Kidney epithelial cell (primary cell): ENCODE measurements at places on chromosomes 1 and 21. TPM values are rescaled to one million over a fixed set of nuclear protein-coding genes. Genes with fewer than 3 reads are reported as not detected.

DNA sequence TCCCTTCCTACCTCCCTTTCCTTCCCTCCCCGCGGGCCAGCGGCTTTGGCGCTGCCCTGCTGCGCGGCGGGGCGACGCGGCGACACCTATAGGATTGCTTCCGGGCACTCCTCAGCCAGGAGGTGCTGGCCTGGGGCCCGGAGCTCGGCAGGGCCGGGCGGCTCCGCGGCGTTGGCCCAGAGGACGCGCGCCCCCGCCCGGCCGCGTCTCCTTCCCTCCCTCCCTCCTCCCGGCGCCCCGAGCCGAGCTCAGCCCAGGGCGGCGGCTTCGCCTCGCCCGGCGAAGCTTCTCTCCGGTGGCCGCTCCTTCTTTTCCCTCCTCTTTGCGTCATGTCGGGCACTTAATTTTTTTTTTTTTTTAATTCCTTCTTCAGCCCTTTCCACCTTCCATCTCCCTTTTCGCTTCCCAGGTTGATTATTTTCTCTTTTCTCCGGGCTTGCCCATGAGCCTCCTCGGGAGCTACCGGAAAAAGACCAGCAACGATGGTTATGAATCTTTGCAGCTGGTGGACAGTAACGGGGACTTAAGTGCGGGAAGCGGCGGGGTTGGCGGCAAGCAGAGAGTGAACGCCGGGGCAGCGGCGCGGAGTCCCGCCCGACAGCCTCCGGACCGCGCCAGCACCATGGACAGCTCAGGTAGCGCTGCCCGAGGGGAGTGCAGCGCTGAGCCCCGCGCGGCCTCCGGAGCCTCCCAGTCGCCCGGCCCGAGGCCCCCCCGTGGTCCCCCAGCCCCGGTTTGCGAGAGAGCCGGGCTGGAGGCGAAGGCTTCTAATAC, at the start of gene DNAJC6:
Gene DNAJC6 (plus strand): TSS at position 240 of the 774 bp plus-strand sequence. CDS start 203 bp downstream, at position 443.
- no peak for DNase-seq

DNA sequence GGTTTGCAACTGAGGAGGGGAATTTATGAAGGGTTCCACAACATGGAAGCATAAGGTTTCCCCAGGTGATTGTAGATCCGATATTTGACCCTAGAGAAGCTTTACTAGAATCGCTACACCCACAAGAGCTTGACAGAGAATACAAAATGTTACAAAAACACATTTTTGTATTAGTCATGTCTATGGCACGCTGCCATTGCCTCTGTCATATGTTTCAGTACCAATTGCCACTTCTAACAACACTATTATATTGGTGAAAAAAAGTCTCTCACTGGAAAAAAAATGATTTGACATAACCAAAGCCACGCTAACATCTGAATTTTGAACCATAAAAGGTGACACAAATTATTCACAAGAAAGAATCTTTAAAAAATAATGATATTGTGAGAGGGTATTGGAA, 214.5 kb downstream of the KCNT2 start:
- no peak for DNase-seq

DNA sequence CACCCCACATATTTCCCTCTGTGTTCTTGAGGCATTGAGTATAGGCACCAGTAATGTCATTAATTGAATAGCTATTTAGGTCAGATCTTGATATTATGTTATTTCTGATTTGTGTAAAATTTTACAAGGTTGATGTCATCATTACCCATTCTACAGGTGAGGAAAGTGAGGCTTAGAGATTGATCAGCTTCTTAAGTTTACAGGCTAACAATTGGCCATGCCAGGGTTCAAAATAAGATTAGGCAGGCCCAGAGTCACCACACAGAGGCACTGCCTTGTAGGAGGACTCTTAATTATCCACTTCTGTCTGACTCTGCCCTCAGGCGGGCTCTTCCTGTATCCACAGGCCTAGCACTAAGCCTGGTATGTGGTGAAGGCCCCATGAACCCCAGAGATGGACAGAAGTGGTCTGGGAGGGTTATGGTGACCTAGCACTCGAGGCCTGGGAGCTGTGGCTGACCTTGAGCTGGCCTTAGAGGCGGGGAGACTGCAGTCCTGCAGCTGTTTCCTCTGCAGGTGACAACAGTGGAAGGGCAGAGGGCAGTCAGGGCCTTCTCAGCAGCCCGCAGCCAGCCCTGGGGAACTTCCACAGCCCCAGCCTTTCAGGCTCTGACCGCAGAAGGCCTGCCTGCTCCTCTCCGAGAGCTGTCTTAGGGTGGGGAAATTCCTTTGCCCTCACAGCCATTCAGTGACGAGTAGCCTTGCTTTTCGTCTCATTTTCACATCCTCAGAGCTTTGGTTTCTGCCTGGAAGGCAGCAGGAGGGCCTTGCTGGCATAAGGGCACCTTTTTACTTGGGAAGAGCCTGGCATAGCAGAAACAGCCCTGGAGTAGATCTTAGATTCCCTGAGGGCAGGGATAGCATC, 12.2 kb downstream of the ZDHHC18 start:
- DNase-seq = no peak

DNA sequence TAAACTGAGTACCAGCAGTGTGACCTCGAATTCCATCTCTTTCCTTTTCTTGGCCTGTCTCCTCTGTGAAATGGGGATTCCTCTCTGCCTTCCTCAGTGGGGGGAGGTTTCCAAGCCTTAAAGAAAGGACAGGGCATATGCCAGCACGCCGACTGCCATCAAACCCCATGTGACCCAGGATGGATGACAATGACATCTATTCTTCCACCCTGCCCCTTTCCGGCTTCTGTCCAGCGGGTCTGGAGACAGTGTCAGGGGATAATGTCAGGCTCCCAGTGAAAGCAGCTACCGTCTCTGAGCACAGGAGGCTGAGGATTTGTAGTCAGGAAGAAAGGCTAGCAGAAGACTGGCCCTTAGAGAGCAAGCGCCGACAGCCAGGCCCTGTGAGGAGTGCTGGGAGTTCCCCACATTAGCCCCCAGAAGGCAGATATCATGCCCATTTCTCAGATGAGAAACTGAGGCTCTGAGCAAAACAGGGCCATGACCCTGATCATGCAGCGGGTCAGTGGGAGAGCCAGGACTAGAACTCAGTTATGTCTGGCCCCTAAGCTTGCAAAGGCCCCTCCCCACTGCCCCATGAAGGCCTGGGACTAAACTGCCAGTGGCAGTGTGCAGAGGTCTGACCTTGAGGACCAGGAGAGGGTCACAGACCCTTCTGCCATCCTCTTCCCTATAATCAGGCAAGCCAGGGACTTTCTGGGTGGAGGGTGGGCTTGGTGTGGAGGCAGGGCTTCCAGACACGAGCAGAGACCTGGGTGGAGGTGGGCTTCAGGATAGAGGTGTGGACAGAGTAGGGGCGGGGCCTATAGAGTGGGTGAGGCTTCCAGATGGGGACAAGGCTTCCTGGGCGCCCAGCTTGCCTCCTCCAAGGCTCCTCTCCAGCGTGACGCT, 30.1 kb downstream of the CDCA8 start:
- DNase-seq = no peak

DNA sequence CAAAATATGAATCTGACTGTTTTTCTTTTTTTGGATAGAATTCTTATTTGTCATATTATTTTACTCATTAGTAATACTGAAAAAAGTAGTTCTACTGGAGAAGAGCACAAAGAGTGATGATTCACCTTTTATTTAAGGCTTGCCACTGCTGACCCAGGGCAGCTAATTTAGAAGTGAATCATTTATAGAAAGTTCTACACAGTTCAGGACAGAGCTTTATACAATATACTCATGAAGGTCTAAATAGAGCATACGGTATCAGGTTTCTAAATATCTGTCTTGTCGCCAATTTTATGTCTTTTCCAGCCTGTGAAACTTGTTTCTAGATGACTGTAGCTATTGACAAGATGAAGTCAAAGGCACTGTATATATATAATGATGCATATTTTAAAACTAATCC, 25.0 kb downstream of the GIPC2 start:
- peak; percentile 70 for DNase-seq

DNA sequence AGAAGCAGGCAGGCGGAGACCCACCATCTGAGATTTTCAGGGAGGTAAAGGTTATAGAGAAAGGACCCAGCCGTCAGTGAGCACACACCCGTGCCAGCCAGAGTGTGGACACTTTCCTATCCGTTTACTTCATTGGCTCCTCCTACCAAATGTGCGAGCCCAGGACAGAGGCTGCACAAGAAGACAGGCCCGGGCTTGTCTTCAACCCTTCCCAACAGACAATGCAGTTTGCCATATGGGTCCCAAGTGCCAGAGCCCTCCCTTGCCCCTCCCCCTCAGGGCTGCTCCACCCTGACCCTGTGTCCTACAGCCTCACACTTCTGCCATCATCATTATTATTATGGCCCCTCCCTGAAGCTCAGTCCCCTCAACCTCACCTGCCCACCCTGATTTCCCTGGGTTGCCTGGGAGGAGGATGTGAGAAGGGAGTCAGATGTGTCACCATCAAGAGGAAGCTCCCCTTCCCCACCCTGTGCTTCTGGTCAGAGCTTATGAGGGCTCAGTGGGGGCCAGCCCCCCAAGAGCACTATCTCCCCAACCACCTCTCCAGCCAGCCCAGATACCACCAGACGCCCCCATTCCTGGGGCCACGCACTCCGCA, 9.4 kb downstream of the LAPTM5 start:
- DNase-seq = no peak

- DNase-seq = no peak
Observed at GRCh38 chr1:47978486-47978885, 18.7 kb downstream of the TRABD2B start.

Gene LCE1D
- not detected in 2 replicates for total RNA-seq

Gene FASLG
- not detected in 2 replicates for total RNA-seq

Gene SYCP1
- 0.07 and 0.17 TPM in 2 replicates for total RNA-seq

Gene CD1C
- not detected in 2 replicates for total RNA-seq
